ENCODE measurements at places on chromosomes 2 and 18.

GRCh38 chr18:64993695-64994094, 757.1 kb upstream of the CDH7 start:
- DNase-seq: no peak

DNA sequence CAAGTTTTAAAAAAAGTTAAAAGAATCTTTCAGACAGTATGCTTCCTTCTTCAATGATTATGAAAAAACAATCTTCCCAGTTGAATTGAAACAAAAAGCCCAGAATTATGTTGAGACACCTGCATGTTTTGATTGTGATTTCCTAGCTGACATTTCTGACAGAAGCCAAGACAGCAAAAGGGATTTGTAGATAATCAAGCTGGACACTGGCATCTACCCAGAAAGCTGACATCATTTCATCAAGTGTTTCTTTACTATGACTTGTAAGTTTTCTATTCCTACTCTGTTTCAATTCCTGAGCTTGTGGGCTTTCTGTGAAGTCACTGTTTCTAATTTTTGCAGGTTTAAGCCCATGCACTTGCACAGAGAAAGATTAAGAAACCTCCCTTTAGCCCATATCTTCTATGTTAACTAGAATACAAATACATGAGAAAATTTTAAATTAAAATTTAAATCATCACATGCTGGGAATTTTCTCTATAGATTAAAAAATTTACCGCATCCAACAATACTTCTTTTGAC, 82.9 kb upstream of the CCDC85A start:
- DNase-seq: no peak

DNA sequence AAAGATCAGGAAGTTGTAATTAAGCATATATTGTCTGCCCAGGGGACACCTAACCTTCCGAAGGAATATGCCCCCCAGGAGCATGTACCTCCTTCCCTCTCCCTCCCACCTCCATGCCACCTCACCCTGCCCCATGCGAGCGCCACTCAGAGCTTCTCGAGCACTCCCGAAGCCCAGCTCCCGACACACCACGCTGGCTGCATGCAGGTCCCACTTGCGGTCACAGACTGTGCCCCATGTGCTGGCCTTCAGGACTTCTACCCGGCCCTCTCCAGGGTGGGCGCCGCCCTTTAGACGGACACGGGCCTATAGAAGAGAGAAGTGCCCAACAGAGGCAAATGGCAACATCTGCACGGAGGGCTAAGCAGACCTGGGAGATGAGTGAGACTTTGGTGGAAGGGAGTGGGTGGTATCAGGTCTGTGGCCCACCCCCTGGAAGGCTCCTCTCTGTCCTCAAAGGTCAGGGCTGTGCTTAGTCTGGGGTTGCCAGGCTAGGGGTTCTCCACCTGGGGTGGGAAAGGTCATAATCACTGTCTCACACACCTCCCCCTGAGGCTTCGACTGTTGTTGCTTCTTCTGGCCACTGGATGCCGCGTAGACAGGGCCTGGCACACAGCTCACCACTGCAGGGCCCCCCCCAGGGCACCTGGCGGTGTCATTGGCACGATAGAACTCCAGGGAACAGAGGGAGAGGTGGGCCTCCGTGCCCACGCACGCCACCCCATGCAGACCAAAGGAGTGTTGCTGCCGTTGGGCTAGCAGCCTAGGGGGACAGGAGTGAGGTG, 6.6 kb downstream of the HTRA2 start:
- DNase-seq: no peak

DNA sequence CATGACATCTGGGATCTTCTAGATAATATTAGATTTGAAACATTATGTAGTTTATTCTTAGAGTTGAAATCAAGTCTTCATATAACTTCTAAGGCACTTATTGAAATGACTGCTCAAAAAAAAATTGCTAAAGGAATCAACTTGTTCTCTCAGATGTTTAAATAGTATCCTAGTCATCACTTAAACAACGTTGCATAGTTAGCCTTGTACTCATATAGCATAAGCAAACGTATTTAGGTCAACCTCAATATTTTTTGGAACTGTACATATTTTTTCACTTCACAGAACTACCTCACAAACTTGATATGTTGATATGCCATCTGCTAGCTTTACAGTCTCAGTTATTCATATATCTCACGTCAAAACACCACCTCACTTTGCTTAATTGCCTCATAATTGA, 47.1 kb upstream of the CREB1 start:
- DNase-seq: no peak

- DNase-seq: no peak
Measured at GRCh38 chr2:159209341-159210306, 76.9 kb downstream of the WDSUB1 start.

GRCh38 chr18:34771958-34772357, 61.9 kb downstream of the DTNA start:
- DNase-seq: no peak

DNA sequence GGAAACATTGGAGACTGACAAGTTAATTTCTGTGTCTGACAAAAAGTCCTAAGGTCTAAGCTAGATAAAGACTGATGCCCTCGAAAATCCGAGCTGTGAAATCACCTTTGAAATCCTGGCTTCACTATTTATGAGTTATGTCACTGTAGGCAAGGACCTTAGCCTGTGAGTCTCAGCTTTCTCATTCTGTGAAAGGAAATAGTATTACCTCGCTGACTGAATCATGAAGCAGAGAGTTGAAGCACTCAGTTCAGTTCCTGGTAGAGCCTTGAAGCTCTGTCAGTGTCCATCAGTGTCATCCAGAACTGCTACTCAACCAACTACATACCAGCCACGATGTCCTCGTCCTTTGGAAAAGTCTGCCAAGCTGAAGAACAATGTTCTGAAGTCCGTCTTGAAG, 1025.6 kb upstream of the GYPC start:
- DNase-seq: no peak

DNA sequence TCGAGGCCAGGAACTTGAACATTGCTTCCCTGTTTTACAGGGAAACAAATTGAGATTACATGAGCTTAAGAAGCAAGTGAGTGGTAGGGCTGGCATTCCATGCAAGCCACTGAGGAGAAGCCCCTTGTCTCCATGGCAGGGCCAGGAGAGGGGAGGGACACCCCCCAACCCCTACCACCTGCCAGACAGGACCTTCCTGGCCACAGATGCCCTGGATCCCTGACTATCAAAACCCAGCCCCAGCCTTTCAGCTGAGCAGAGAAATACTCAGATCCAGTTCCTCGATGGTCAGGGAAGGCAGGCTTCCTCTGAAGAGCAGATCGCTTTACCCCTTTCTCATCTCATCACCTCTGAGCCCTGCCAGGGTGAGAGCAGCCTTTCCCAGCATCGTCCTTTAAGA, 53.8 kb upstream of the ALPP start:
- no peak for DNase-seq

GRCh38 chr2:23604731-23605130, 219.8 kb downstream of the KLHL29 start:
- no peak for DNase-seq

DNA sequence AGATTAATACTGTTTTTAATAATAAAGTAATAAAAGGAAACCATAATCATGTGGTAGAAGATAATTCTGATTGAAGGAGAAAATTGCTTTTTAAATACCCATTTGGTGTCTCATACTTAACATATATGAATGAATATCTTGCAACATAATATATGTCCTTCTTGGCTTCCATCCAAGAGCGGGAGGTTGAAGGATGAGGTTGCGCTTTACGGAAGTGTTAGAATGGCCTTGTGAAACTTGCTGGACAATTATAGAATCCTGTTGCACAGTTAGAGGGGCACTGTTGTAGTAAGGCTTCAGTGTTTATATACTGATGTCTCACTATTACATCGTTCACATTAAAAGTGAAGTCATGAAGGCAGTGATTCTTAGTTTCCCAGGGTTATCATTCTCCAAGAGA, 9.4 kb downstream of the INSIG2 start:
- DNase-seq: no peak

DNA sequence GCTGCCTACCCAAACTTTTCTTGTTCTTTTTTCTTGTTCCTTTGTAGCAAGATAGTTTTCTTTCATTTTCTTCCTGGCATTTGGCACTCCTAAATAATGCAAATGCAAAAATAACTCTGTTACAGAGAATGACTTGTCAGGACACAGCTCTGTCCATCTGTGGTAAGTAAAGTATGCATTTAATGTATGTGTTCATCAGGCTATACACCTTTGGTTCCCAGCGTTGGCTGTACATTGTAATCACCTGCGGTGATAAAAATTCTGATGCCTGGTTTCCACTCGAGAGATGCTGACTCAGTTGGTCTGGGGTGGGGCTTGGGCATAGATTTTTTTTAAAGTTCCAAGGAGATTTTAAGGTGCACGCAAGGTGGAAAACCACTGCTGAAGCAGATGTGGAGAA, at the start of gene SERPINB13:
Gene SERPINB13 (plus strand): TSS at position 378 of the 400 bp plus-strand sequence. CDS start 1,325 bp downstream, outside the sequence.
- DNase-seq: no peak

DNA sequence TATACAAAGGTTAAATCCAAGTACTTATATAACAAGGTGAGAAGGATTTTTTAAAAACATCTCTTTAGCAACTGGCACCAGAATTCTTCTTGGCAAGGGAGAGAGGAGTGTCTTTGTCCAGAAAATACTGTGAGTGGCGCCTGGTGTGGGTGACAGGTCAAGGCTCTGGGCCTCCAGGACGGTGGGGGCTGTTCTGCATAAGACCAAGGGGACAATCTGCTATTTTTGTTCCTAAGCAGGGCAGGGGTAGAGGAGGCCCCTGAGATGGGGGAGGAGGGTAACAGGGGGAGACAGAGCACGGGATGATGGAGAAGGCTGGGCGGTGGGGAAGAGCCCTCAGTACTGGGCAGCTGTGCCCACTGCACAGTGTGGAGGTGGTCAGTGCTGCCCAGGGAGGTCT, 51.6 kb upstream of the TAF1B start:
- no peak for DNase-seq

DNA sequence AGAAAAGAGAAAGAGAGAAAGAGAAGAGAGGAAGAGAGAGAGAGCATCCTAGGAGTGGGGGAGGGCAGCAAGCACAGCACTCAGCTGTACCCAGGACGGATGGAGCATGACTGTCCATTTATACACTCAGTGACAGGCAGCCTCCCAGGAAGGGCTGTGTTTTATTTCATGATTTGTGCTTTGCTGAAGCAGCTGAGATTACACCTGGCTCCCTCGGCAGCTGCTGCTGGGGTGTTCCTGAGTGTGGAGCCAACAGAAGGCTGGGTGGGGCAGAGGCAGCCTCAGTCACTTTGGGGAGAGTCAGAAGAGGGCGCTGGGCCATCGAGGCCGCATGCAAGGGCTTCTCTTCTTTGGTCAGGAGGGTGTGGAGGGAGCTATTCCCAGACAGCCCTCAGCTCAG, 47.8 kb upstream of the TEX51 start:
- DNase-seq: no peak

- DNase-seq: no peak
Measured at GRCh38 chr2:196696423-196697079, 57.0 kb downstream of the CCDC150 start.

- no peak for DNase-seq
Measured at GRCh38 chr2:162328424-162329157, 10.1 kb upstream of the IFIH1 start.

GRCh38 chr18:58194028-58194427, 150.0 kb downstream of the NEDD4L start:
- no peak for DNase-seq

DNA sequence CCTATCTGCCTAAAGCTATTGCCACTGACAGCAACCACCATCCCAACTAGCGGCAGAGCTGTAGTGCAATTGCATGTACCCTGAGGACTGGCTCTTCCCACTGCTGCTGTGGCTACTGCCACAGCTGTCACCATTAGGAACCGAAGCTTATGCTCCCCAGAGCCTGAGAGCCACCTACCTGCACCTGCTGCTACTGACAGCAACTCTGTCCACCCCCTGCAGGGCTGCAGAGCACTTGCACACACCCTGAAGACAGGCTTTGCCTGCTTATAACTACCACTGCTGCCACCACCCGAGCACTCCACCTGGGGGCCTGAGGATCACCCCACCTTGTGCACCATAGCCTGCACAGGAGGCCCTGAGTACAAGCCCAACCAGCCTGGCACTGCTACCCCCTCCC, 217.6 kb upstream of the FOSL2 start:
- DNase-seq: no peak

- no peak for DNase-seq
Measured at GRCh38 chr2:47309472-47309951, 93.4 kb upstream of the MSH2 start.

DNA sequence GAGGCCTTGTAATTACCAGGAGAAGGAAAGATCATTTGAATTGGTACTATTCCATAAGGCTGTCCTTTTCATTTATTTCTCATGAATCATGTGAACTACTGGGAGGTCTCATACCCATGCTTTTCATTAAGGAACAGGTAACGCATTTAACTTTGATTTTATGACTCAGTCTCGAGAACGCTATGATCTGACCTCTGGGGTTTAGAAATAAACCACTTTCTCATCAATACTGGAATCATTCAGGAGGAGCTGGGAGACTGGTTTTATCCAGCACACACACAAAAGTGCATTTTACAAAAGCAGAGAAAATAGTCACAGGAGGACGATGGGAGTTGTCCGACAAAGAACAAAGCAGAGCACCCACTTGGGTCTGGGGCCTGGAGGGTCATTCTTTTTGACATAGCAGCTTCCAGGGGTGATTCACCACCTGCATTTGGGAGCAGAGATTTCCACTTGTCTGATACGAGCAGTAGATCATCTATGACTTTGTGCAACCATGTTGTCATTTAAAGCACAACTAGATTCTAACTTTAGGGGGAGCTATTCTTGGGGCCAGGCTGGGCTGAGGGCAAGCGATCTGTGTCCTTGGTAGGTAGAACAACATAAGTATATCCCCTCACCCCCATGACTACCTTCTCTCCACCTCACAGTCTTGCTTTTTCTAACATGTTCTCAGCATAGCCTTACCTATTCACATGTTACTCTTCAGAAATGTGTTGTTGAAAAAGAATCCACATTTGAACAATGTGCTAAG, 95.9 kb upstream of the SCG2 start:
- no peak for DNase-seq

DNA sequence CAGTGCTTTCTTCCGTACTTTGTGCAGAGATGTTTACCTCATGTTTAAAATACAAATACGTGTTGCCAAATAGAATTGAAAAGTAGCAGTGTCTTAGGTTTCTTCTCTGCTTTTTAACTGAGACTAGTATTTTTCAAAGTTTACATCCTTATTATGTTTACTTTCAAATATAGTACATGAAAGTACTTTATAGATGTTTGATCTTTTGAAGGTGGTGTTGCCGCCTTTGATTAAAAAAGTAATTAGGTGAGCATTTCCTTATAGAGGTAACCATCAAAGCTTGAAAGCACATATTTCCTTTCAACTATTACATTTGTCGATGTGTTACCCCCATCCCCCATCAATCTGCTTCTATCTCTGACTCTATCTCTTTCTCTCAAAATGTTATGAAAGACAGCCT, 87.0 kb downstream of the CERS6 start:
- no peak for DNase-seq

DNA sequence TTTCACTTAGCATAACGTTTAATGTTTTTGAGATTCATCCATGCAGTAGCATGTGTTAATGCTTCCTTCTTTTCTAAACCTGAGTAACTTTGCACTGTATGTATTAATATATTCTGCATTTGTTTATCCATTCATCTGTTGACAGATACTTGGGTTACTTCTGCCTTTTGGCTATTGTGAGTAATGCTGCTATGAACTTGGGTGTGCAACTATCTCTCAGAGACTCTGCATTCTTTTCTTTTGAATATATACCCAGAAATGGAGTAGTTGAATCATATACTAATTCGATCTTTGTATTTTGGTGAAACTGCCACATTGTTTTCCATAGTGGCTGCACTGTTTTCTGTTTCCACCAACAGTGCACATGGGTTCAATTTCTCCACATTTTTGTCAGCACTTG, 128.3 kb downstream of the SH3BP4 start:
- DNase-seq: no peak

Measured in stimulated activated CD8-positive, alpha-beta memory T cell treated with anti-CD3 and anti-CD28 coated beads, Interleukin-4, amount 100 ng/mL, for 1 hour (primary cell).